Pulmonary artery endothelial cell (primary cell): ENCODE measurements at places on chromosomes 12 and 14. TPM values are rescaled to one million over a fixed set of nuclear protein-coding genes. Genes with fewer than 3 reads are reported as not detected.

The NOPCHAP1 gene
- total RNA-seq = 14.1 and 18.1 TPM in 2 replicates

The RAD9B gene
- 0.25 and 0.40 TPM in 2 replicates for total RNA-seq

The NYNRIN gene
- 9.8 and 10.5 TPM in 2 replicates for total RNA-seq

The IRF2BPL gene
- 16.4 and 18.7 TPM in 2 replicates for total RNA-seq

The USP44 gene
- total RNA-seq = 0.53 and 1.1 TPM in 2 replicates

The MFAP5 gene
- 0.20 and 0.25 TPM in 2 replicates for total RNA-seq

The L2HGDH gene
- 5.1 and 10.0 TPM in 2 replicates for total RNA-seq

The GYS2 gene
- not detected in 2 replicates for total RNA-seq

The RASAL1 gene
- total RNA-seq = not detected in 2 replicates

The ZNF839 gene
- 6.0 and 9.2 TPM in 2 replicates for total RNA-seq

The TAS2R9 gene
- total RNA-seq = not detected in 2 replicates

The KLRB1 gene
- not detected in 2 replicates for total RNA-seq

The SERPINA5 gene
- 0.67 and 1.3 TPM in 2 replicates for total RNA-seq

The GPRC5A gene
- 10.4 and 15.1 TPM in 2 replicates for total RNA-seq

The TAS2R46 gene
- 1.3 and 1.6 TPM in 2 replicates for total RNA-seq

The CLEC1A gene
- total RNA-seq = 3.6 and 16.0 TPM in 2 replicates

The AJUBA gene
- 66.8 and 72.2 TPM in 2 replicates for total RNA-seq

The ADAMTS20 gene
- not detected in 2 replicates for total RNA-seq
